ENCODE measurements at places on chromosomes 7 and 10.
A peak's percentile ranks its signal among the peaks of the same experiment; 100 is the strongest.

DNA sequence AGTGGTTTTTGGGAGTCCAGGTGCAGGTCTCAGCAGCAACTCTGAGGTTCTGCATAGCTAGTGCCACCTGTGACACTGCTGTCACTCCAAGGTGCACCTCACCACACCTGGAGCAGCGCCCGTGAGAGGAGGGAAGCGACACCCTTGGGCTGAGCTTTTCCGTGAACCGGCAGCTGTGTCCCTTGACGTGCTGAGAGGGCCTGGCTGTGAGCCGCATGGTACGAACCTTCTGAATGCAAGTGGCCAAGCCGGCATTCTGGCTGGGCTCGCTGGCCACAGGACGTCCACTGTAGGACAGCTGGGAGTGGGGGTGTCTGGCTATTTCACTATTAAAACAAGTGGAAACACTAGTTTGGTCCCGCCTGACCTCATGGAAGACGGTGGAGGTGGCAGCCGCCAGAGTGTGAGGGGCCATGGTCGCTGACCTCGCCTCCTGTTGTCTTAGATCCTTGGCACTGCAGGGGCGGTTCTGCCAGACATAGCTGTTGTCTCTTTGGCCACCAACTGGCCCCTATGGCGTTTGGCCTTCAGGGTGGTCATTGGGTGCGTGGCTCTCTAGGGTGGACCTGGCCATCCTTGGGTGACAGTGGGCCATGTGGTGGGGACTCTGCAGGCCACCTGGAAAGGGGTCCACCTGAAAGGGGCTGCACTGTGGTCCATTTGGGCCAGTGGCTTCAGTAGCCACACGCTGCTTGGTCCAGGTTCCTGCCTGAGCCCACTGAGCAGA lies 12.9 kb downstream of the INPP5A start:
- DNase-seq, result peak; percentile 42

- DNase-seq, result no peak
These were observed 94.3 kb downstream of the THSD7A start for GRCh38 chr7:11737723-11738122.

DNA sequence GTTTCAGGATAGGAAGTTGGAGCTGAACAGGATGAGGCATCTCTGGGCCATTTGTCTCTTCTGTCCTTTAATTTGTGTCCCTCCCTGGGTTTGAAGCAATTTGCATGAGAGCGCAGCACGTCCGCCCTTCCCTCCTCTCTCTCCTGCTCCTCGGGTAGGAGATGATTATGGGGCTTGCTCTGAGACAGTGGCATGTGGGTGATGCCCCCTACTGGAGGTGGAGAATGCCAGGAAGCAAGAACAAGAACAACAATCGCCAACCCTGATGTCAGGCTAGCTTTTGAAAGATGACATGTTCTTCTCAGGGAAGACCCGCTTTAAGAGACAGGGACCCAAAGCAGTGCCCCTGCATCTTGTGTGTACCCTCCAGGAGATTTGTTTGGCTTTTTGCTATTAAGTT lies 63.9 kb upstream of the LOXL4 start:
- peak; percentile 24 for DNase-seq

DNA sequence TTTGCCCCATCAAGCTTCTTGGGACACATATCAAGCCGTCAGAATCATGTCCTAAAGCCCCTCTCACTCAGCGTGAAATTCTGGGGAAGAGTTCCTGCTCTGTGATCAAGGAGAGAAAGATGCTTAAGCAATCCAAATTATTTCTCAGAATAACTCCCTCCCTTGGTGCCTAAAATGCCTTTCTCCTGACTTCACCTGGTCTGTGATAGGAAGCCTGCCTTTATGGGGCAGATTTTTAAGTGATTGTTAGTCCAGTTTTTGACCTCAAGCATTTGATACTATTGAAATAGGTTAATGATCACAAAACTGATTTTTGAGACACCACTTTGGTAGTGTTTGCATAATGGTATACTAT lies 76.4 kb upstream of the MAGI2 start:
- no peak for DNase-seq

DNA sequence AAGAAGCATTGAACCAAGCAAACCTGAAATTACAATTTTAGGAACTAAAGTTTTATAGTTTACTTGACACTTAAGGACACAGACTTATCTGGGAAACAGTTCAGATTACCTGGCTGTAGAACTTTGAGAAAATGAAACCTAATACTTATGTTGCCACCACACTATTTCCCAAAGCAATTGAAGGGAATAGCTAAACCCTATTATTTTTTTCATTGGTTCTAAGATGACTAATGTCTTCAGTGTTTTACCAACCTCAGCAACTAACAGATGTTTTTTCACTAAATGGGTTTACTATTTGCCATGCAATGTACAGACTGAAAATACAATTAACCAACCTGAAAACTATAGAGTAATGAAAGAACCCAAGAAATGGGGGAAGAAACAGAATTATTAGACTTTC lies 689.6 kb downstream of the SORCS1 start:
- DNase-seq, result no peak

GRCh38 chr7:2546776-2547586 lies 8.3 kb downstream of the BRAT1 start:
- no peak for DNase-seq

DNA sequence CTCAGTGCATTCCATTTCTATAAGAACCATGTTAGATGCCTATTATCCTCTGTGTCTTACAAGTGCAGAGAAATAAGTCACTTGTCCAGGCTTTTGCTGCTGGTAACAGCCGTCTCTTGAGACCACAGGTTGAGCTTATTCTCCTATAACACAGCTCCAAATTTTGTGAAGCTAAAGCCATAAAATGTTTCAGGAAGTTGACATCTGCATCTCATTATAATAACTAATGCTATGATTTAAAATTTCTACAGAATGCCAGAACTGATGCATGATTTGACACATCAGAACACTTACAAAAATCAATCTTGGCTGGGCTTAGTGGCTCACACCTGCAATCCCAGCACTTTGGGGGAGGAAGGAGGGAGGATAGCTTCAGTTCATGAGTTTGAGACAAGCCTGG lies 986.9 kb downstream of the TYW1 start:
- DNase-seq, result no peak

DNA sequence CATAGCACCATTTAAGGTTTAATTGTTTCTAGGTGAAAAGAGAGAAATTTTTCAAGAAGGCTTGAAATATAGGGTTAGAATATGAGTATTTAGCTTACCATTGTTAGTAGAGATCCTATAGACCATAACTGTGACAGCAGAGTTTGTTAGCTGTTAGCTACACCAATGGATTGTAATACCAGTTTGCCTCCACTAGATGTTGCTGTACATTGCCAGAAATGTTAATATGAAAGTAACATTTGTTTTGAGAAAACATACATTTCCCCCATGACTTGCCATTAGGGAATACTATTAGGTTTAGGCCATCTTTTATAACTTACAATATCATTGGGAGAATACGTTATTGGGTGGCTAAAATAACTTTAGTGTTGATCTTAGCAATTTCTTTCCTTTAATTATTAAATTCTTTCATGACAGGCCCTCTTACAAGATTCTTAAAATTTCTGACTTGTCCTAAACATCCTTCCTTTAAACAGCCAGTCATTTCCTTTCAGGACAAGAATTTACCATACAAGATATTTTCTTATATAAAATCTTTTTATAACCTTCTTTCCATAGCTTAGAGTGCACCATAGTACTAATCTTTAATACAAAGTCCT lies 39.5 kb downstream of the ZNF117 start:
- DNase-seq, result no peak

DNA sequence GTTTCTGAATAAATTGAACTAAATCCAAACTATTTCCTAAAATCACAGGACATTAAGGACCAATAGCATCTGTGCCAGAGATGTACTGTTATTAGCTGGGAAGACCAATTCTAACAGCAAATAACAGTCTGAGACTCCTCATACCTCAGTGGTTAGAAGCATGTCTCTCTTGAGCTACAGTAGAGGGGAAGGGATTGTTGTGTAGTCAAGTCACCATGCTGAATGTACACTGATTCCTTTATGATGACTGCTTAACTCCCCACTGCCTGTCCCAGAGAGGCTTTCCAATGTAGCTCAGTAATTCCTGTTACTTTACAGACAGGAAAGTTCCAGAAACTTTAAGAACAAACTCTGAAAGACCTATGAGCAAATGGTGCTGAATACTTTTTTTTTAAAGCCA lies 13.9 kb downstream of the MEST start:
- no peak for DNase-seq

DNA sequence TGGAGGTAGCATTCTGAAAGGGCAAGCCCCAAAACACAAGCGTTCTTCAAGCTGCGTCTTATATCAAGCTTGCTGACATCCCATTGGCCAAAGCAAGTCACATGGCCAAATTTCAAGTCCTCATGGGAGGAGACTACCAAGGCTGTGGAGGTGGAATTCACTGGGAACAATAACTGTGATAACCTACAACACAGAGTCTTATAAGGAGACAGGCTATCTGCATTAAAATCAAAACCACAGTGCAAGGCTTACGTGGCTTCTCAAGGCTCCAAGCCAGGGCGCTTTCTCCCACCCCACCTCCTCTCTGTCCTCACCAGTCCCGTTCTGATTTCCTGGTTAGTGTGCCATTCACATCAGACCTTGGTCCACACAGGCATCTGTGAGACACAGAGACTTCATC lies 39.4 kb downstream of the ADRB1 start:
- DNase-seq, result peak; percentile 44

GRCh38 chr7:108134486-108134885 lies 4.3 kb upstream of the LAMB4 start:
- DNase-seq, result no peak

GRCh38 chr7:2244404-2244995 lies 2.5 kb downstream of the NUDT1 start:
- DNase-seq, result no peak

DNA sequence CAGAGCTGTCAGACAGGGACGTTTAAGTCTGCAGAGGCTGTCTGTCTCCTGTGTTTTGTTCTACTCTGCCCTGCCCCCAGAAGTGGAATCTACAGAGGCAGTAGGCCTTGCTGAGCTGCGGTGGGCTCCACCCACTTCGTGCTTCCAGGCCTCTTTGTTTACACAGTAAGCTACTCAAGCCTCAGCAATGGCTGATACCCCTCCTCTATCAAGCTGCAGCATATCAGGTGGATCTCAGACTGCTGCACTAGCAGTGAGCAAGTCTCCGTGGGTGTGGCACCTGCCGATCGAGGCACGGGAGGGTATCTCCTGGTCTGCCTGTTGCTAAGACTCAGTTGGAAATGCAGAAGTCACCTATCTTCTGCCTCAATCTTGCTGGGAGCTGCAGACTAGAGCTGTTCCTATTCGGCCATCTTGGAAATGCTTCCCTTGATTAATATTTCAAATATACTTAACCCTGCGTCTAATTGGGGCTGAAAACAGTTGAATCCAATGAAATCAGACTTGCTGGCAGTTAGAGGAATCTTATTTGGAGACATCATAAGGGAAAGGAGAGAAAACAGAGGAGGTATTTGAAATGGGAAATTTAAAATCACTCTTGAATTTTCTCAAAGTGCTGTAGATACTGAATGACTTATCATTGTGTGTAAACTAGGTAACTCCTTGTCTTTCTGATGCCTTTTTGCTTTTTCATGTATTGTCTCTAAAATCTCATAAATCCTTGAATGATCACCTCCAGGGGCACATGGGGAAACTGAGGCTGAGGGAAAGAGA lies 13.8 kb upstream of the CYP3A5 start:
- DNase-seq, result no peak

DNA sequence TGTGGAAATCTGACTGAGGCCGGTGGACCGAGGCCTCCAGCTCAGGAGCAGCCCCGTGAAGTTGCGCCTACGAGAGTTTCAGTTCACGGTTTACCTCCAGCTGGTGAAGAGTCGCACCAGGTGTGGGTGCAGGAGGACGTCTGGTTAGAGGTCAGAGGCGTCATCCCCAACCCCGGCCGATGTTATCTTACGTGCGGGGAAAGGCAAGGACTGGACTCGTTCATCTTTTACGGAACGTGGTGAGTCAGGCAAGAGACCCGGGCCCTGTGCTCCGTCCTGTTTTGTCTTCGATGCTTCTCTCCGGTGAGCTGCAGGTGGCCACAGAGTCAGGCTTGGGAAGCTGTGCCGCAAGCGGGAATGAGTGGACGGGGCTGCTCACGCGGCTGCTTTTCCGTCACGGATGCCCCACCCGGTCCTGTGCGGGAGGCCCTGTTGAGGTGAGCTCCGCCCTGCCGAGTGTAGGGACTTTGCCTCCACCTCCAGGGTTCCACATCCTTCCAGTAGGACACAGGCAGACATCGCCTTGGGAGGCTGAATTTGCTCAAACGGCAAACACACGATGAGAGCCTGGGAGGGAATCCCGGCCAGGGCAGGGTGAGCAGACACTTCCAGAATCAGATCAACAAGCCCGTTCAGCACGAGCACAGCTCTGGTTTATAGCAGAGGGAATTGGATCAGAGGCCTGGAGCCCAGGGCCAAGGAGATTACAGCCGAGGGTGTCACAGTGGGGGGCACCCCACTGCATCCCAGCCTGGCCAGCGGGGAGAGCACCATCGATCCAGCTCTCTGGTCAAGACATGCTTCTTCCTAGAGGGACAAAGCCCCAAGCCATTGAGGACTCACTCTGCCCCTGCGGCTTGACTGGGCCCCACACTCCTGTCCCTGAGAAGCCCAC lies 50.1 kb upstream of the INPP5A start:
- no peak for DNase-seq

DNA sequence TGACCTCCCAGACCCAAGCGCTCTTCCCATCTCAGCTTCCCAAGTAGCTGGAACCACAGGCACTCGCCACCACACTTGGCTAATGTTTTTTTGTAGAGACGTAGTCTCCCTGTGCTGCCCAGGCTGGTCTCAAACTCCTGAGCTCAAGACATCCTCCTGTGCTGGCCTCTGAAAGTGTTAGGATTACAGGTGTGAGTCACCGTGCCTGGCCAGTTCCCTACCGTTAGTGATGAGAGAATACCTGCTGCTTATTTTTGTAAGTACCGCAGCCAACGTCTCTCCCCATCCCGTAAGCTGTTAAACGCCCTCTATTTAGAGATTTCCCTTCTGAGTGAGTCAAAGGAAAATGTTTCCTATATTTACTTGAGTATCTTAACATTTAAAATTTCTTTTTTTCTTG lies 38.5 kb upstream of the PDLIM1 start:
- DNase-seq, result no peak

DNA sequence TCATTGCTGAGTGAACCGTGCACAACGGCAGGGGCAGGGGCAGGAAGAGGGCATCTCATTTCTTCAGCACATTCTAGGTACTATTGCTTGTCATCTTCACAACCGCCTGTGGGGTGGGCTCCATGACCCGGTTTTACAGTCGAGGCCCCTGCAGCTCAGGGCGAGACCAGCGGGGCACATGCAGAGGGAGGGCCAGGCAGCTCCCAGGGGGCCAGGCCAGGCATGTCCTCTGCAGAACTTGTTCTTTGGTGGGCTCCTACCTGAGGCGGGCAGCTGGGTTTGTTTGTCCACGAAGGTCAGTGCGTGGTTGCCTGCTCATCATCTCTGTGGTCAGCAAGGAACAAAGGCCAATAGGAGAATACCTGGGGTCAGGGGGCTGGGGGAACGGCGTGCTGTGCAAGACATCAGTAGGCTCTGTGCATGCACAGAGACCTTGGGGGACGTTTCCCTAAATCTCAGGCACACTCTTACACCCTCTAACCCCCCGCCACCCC lies 75.1 kb upstream of the LEP start:
- no peak for DNase-seq

- DNase-seq, result no peak
These were observed 1.8 kb downstream of the LRRC17 start for GRCh38 chr7:102914585-102914984.

Data from DND-41 (cell line).